ENCODE measurements at places on chromosomes 4 and X. TPM values are rescaled to one million over a fixed set of nuclear protein-coding genes. Genes with fewer than 3 reads are reported as not detected.

The MTMR8 gene
- not detected for total RNA-seq

GRCh38 chrX:104112326-104112951 is at the start of gene ZCCHC18:
Gene ZCCHC18, plus strand, starts transcription at chrX:104112523. Its CDS starts 1,589 bp downstream, at chrX:104114112.
- peak; percentile 76 for DNase-seq

DNA sequence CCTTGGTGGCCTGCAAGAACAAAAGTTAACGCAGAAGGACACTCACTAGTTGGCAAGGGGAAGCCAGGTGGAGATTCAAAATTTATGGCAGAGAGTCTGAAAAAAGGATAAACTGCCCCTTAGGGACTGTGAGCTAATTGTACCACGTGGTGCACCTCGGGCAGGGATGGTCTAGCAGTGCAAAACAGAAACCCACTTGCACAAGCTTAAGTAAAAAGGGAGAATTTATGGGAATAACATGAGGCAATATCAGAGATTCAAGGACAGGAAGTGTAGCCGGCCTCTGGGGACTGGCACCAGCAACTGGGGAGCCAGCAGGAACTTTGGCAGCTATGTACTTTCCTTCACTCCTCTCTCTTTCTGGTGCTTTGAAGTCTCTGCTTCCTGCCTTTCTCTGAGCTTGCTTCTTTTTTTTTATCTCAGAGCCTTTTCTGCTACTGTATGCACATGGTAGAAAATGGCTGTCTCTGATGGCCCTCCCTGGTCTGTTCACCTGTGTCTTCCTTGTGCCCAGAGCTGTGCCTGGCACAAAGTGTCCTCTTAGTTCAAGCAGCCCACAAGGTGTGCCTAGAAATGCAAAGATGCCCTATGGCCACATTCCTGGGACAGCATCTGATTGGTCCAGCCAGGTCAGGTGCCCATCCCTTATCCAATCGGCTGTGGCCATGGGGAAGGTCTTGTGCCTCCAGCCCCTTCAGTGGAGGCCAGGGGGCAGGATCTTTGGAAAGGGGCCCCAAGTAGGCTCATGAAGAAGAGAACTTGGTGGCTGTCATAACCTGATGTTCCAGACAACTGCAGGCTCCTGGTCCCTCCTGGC is 114.8 kb upstream of the ATP6AP2 start:
- no peak for DNase-seq

GRCh38 chrX:45775468-45775867 is 574.8 kb upstream of the DIPK2B start:
- DNase-seq, result peak; percentile 83

DNA sequence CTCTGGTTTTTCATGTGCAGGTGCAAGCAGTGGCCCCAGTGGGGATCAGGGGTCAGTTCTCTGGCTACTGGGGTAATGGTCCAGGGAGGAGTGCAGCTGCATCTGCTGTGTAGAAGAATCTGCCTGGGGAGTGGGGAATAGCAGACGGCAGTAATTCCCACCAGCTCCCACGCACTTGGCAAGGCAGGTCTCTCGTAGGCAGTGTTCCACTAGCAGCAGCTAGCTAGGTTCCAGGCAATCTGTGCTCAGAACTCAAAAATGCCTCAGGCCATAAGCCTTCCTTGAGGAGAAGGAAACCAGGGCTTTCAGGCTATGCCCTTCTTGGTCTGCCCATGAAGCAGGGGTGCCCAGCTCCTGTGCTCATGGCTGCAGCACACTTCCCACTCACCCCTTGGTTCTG is 38.8 kb downstream of the DCLK2 start:
- no peak for DNase-seq

The VCX3B gene
- total RNA-seq, result not detected

The EPGN gene
- not detected for total RNA-seq

GRCh38 chr4:112861691-112862674 is 187.5 kb upstream of the ANK2 start:
- DNase-seq, result no peak

- DNase-seq, result no peak
Measured at GRCh38 chr4:107870916-107871786, 46.4 kb downstream of the SGMS2 start.

GRCh38 chr4:133151691-133152329 is 2.7 kb downstream of the PCDH10 start:
- DNase-seq, result peak; percentile 42

DNA sequence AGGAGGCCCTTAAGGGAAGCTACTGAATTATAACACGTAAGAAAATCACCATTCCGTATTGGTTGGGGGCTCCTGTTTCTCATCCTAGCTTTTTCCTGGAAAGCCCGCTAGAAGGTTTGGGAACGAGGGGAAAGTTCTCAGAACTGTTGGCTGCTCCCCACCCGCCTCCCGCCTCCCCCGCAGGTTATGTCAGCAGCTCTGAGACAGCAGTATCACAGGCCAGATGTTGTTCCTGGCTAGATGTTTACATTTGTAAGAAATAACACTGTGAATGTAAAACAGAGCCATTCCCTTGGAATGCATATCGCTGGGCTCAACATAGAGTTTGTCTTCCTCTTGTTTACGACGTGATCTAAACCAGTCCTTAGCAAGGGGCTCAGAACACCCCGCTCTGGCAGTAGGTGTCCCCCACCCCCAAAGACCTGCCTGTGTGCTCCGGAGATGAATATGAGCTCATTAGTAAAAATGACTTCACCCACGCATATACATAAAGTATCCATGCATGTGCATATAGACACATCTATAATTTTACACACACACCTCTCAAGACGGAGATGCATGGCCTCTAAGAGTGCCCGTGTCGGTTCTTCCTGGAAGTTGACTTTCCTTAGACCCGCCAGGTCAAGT is 6.9 kb upstream of the MSANTD1 start:
- DNase-seq, result no peak

DNA sequence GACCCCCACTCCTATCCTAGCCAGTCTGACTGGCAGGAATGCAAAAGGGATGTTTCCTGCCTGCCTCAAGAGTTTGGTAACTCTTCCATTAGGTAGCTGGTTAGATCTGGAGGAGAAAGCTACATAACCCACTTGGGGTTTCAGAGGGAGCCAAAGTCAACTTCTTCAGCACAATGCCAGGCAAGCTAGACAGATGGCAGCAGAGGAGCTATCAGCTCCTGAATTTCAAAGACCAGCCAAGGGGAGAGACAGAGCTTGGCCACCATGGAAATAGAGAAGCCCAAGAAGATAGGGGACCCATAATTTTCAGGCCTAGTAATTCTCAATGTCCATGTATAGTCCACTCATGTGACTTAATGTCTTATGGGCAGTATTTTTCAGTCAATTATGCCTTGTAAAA is 56.4 kb downstream of the PGRMC1 start:
- no peak for DNase-seq

The MEPE gene
- total RNA-seq, result not detected

The HMGN5 gene
- total RNA-seq, result 9.1 TPM

DNA sequence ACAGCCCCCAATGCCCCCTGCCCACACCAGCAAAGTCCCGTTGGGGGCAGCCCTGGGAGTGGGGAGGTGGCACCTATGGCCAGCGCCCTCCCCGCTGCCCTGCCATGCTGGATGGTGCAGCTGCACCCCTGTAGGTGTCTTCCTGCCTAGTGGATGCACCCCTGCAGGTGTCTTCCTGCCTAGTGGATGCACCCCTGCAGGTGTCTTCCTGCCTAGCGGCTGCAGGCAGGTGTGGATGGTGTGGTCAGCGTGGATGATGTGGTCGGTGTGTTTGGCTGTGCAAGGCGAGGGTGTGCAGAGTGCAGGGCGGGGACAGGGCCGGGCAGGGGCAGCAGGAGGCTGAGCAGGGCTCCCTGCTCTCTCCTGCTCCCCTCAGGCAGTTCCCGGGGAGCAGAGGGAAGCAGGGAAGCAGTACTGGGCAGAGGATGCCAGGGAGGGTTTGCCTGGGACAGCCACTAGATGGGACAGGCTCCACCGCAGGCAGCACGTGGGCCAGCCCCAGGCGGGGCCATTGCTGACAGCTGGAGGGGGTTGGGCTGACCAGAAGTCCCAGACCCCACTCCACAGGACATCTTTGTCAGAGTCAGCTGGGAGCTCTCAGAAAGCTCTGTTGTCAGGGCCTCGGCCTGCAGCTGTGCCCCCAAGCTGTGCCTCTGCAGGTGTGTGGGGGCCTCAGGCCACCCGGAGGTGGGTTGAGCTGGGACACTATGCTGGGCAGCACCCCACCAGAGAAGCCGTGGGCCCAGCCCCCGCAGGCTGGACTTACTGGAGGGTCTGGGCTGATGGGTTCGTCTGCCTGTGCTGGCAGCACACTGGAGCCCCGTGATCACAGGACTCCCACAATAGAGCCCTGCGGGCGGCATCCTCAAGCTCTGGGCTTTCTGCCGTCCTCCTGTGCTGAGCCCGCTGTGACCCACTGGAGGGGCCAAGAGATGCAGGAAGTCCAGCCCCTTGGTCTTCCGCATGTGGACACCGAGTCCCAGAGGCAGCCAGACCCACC is 23.7 kb downstream of the DOK7 start:
- DNase-seq, result no peak

The JAKMIP1 gene
- total RNA-seq, result 0.40 TPM

DNA sequence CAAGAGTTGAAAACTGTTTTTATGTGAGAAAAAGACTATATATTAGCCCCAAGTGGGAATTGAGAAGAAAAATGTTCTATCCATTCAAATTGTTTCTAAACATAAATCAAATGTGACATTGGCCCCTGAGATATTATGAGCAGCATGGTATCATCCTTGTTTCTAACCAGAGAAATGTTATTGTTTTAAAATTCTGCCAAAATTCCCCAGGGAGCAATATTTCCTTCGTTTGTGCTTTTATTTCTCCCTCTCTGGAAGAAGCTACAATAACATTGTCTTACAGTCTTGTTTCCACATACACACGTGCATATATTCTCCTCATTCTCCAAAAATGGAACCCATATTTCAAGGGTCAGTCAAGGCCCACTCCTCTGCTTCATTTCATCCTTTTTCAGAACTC is 46.7 kb downstream of the MAGEB17 start:
- no peak for DNase-seq

- DNase-seq, result no peak
Measured at GRCh38 chr4:83821493-83821892, 285.6 kb downstream of the GPAT3 start.

- DNase-seq, result no peak
Measured at GRCh38 chr4:38738940-38739803, 43.6 kb downstream of the TLR10 start.

The PWWP3B gene
- total RNA-seq, result 1.8 TPM

DNA sequence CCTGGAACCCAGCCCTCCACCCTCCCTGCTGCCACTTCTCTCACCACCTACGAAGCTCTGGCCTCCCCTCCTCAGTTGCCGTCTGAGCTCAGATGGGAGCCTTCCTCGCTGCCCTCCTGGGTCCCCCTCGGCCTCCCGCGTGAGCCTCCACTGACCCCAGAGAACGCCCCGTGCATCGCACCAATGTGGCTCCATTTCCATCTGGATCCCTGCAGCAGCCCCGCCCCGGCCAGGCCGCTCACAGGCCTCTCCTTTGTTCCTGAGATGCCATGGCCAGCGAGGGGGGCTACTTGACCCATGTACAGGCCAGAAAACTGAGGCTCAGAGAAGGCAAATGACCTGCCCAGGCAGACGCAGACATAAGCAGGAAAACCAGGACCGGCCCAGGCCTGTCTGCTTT is 242.4 kb upstream of the PSAPL1 start:
- DNase-seq, result no peak

- no peak for DNase-seq
Measured at GRCh38 chrX:123698979-123699520, 33.8 kb downstream of the THOC2 start.

The ATXN3L gene
- total RNA-seq, result not detected

DNA sequence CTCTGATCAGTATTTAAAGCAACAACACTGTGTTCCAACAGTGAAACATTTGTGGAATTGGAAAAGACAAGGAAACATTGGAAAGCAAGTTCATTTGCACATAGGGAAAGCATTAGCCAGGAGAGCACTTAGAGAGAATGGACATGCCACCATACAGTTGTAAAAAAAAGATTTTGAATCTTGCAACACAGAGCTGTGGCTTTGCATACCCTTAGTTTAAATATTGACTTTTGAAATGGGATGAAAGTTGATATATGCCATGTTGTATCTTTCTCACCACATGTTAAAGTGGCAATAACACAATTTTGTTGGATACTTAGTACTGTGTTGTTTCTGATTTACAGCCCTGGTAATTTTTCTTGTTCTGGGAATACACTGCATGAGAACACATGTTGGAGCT is 208.1 kb downstream of the BMPR1B start:
- DNase-seq, result no peak

- DNase-seq, result peak; percentile 43
Measured at GRCh38 chr4:123480706-123481418, 84.3 kb downstream of the SPRY1 start.

- no peak for DNase-seq
Measured at GRCh38 chr4:76800902-76801301, 97.0 kb downstream of the SOWAHB start.

DNA sequence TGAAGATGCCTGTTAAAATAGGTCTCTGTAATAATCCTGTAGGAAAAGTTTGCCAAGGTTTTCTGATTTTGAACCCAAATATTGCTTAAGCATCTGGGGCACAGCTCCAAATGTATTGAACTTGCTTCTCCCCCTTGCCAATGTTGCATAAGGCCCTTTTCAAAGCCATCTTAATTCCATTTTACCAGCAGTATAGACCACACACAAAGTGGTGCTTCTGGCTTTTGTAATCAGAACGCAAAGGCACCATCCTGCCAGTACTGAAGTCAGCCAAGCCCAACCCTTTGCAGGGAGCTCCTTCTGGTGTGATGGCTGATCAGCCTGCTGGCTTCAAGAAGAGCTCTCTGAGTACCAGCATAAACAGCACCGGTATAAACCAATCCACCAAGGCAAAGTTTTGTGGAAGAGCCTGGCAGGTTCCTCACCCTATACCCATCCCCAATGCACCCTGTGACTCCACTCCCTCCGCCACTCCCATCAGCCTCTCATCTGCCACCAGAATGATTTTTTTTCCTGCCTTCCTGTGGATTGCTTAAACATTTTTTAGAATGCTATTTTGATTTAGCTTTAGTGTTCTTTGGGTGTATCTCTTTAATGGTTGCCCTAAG is 39.2 kb upstream of the USP9X start:
- DNase-seq, result no peak

DNA sequence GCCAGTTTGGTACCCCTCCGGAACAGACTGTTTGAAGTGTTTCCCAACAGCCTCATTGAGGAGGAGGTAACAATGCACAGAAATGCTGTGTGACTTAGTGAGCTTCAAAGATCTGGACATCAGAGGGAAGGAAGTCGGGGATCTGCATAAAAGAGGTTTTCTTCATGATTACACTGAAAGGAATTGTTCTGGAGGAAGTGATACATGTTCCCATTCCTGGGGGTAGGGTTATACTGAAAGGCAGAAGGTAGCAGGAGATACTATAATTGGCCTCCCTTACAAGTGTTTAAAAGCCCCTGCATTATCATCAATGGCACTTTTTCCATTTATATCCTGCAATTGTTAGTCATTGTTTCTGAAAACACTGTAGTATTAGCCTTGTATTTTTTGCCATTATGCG is 94.0 kb upstream of the DKK2 start:
- no peak for DNase-seq

DNA sequence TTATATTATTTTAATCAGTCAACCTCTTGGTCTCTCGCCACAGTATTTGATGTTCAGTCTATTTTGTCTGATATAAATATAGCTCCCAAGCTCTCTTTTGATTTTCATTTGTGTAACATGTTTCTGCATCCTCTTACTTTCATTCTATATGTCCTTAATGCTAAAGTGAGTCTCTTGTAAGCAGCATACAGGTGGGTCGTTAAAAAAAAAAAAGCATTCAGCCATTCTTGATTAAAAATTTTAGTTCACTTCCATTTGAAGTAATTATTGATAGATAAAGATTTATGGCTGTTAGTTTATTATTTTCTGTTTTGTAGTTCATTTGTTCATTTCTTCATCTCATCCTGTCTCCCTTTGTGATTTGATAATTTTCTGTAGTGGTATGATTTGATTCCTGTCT is 229.1 kb downstream of the GUCY2F start:
- no peak for DNase-seq

- DNase-seq, result peak; percentile 94
Measured at GRCh38 chr4:7939377-7940108, at the start of gene AFAP1. Gene AFAP1, minus strand, starts transcription at chr4:7939861. Its CDS starts 67,783 bp downstream, at chr4:7872078.

The MAGEA6 gene
- total RNA-seq, result 118 TPM

Measured in Daoy (cell line).